ENCODE measurements at places on chromosomes 3 and 15.

GRCh38 chr3:158994386-158994785, 192.5 kb downstream of the MFSD1 start:
- no peak for DNase-seq

- no peak for DNase-seq
Observed at GRCh38 chr3:78023257-78023656, 983.4 kb downstream of the ROBO2 start.

DNA sequence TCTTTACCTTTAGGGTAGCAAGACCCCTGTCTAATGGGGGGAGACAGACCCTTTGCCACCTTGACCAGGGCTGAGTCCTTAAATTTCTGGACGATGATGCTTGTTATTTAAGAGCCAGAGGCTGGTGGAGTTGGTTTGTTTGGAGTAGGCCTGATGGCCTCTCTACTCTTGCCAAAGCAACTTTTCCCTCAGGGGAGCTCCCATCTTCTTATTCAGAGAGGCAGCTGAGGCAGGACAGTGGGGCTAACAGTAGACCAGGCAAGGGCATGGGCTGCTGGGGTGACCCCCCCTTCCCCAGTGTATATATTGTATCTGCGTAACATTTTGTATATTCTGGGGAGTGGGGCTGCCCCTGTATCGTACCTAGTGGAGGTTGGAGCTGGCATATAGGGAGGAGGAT, 10.3 kb downstream of the RPS17 start:
- DNase-seq = no peak

DNA sequence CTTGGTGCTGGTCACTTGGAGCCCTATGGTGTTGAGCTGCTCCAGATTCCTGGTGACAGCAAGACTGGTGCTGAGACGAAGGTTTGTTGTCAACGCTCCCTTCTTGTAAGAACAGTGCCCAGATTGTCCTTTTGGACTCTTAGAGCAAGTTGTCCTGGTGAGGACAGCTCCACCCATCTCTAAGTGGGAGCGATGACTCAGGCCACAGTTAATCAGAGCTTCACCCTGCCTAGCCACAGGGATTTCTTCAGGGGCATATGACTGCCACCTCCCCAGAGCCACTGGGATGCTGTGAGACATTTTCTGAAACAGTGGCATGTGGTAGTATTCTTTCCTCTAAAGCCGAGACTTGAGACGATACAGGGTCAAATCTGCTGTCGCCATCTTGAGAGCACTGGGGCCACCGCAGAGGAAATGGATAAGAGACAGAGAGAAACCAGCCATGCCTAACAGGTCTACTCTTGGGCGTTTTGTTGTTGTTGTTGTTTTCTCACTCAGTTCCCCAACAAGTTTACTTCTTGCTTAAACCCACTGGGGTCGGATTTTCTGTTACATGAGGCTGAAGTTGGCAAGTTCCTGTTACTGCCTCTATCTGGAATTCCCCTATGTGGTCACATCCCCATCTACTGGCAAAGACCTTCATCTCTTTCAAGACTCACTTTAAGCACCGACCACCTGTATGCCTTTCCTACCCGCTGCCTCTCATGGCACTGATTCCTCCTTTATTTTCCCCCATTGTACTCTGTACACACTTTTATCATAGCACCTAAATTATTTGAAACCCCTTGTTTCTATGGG, 16.0 kb upstream of the PCOLCE2 start:
- no peak for DNase-seq

DNA sequence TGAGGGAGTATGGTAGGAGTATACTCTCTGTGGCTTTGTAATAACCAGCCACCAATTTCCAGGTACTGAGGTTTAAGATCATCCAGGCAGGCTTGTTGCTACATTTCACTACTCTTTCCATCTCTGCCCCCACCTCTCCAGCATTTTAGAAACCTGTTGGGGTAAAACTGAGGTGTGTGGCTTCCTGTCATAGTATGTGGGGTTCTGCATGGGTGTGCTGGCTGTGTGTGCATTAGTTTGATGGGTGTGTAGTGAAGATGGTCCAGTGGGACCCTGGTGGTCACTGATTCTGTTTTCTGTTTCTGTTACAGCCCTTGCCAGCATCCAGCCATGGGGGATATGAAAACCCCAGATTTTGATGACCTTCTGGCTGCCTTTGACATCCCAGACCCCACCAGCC, 34.0 kb downstream of the ZNF592 start:
- DNase-seq = no peak

GRCh38 chr3:5195605-5196004, 8.1 kb downstream of the EDEM1 start:
- DNase-seq = no peak

- no peak for DNase-seq
Observed at GRCh38 chr3:197540961-197541377, 14.8 kb downstream of the BDH1 start.

DNA sequence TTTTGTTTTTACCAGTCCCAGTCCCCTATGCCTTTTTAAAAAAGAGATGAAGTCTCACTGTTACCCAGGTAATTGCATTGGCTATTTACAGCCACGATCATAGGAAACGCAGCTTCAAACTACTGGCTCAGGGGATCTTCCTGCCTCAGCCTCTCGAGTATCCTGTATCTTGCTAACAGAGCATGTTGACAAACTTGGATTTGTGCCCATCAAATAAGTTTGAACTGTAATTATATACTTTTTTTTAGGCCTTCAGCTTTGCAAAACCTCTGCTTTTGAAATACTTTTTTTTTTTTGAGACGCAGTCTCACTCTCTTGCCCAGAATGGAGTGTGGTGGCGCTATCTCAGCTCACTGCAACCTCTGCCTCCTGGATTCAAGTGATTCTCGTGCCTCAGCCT, 3.0 kb upstream of the EDEM1 start:
- no peak for DNase-seq

- no peak for DNase-seq
Observed at GRCh38 chr3:95352471-95352870, 1289.6 kb downstream of the NSUN3 start.

DNA sequence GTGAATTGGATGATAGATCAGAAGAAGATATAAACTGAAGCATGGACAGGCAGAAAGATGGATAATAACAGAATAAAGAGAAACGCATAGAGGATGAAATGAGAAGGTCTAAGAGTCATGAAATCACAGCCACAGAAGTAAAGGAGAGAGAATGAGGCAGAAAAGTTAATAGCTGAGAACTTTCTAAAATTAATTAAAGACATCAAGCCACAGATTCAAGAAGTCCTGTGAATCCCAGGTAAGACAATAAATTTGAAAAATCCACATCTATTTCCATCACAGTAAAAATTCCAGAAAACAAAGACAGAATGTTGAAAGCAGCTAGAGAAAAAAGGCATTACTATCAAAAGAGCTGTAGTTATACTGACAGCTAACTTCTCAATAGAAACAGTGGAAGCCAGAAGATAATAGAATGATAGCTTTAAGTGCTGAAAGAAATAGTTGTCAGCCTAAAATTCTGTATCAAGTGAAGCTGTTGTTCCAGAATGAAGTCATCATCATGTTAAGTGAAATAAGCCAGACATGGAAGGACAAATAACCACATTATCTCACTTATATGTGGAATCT, 12.0 kb downstream of the ACVR2B start:
- DNase-seq = no peak

GRCh38 chr15:84741121-84741520, 7.3 kb upstream of the ZNF592 start:
- no peak for DNase-seq

DNA sequence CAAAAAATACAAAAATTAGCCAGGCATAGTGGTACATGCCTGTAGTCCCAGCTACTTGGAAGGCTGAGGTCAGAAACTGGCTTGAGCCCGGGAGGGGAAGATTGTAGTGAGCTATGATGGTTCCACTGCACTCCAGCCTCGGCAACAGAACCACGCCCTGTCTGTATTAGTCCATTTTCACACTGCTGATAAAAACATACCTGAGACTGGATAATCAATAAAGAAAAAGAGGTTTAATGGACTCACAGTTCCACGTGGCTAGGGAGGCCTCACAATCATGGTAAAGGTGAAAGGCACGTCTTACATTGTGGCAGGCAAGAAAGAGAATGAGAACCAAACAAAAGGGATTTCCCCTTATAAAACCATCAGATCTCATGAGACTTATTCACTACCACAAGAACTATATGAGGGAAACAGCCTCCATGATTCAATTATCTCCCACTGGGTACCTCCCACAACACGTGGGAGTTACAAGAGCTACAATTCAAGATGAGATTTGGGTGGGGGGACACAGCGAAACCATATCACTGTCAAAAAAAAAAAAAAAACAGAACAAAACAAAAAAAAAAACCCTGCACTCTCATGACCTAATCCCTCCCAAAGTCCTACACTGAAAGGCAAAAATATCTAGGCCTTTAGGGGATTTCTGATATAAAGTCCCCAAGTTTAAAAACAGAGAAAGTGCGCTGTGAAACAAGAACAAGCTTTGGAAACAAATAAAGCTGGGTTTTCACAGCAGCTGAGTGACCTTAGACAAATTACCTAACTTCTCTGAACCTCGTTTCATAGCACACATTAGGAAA, 224.7 kb downstream of the IGSF11 start:
- DNase-seq = no peak

- no peak for DNase-seq
Observed at GRCh38 chr3:151923901-151924300, 50.5 kb downstream of the SUCNR1 start.
